ENCODE measurements at places on chromosomes 11 and 22.
A peak's percentile ranks its signal among the peaks of the same experiment; 100 is the strongest.

- DNase-seq = no peak
These were observed 21.7 kb upstream of the ARRB1 start for GRCh38 chr11:75373201-75373600.

- DNase-seq = no peak
These were observed 15.4 kb upstream of the TMPRSS13 start for GRCh38 chr11:117944554-117944953.

- no peak for DNase-seq
These were observed 48.4 kb downstream of the COMMD9 start for GRCh38 chr11:36240801-36241200.

GRCh38 chr22:23495614-23496444 lies 84.3 kb downstream of the IGLL1 start:
- no peak for DNase-seq

GRCh38 chr11:36356201-36356600 lies 60.1 kb downstream of the PRR5L start:
- DNase-seq = no peak

- no peak for DNase-seq
These were observed 199.9 kb downstream of the FAM181B start for GRCh38 chr11:82533628-82534327.

DNA sequence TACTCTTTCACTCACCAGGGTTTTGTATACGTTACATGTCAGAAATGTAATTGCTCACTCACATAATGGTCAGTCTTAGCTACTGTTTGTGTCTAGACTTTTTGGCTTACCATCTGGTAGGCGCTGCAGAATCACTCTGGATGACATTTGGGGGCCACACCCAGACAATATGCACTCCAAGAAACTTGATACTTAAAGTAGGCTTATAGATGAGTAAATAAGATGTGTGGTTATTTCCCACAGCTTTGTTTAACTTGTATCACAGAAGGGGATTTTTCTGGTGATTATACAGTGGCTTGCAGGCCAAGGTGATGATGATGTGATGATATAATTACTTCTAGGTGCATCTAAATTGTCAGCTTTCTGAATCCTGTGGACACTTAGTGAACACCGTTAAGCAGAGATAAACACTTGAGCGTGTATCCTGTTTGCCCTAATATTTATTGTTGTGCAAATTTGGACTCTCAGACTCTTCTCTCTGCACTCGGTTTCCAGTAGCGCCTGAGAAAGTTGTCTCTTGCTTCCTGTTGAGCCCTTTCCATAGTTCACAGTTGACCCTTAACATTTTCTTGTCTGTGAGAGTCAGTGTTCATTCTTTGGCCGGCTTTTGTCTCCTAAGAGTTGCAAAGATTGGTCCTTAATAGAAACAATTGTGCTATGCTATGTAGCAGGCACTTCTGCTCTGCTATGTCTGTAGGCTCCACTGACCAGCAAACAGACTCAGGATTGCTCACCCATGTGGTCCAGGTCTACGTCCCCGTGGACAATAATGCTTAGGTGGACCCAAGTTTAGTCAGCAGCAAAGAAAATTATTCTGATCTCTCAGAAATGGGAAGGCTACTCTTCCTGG lies 89.3 kb downstream of the PRR5L start:
- no peak for DNase-seq

- DNase-seq = no peak
These were observed 13.0 kb downstream of the INTS4 start for GRCh38 chr11:77981346-77981947.

DNA sequence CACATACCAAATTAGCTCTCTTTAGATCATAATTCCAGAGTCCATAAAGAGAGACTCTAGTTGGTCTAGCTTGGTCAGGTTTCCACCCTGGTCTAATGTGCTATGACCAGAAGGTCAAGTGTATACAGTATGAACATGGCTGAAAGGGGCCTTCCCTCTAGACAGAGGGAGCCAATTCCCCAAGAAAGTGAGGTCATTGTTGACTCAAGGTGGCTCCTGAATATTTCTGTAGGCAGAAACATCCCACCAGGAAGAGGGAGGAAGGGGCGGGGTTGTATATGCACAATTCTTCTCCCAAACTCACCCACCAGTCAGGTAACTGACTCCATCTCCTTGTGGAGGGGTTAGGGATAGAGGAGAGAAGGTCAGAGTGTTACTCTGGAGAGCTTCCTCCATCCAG lies 281.8 kb upstream of the PLET1 start:
- no peak for DNase-seq

- no peak for DNase-seq
These were observed 102.7 kb downstream of the COMMD9 start for GRCh38 chr11:36186340-36187175.

- DNase-seq = no peak
These were observed 78.9 kb upstream of the CRYBB3 start for GRCh38 chr22:25120761-25121212.

- DNase-seq = peak; percentile 86
These were observed 2.1 kb downstream of the AIP start for GRCh38 chr11:67484847-67485311.

GRCh38 chr11:35036639-35037038 lies 102.3 kb upstream of the CD44 start:
- no peak for DNase-seq

GRCh38 chr11:64559351-64560138 lies 31.5 kb upstream of the SLC22A12 start:
- DNase-seq = no peak

DNA sequence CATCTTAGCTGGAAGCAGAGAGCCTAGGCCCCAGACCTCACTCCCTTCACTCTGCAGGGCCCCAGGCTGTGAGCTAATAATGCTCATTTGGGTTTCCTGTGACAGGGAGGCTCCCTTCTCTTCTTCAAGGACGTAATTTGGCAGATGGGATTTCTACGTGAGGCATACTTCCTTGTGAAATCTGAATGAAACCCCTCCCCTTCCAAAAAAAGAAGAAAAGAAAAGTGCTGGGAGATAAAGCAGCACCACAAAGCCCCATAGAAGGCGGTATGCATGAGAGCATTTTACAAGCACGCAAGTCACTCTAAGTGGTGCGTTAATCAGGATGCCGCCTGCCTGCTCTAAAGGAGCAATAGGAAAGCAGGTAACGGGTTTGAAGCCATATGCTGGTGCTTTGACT lies 5.7 kb downstream of the P2RX3 start:
- DNase-seq = no peak

DNA sequence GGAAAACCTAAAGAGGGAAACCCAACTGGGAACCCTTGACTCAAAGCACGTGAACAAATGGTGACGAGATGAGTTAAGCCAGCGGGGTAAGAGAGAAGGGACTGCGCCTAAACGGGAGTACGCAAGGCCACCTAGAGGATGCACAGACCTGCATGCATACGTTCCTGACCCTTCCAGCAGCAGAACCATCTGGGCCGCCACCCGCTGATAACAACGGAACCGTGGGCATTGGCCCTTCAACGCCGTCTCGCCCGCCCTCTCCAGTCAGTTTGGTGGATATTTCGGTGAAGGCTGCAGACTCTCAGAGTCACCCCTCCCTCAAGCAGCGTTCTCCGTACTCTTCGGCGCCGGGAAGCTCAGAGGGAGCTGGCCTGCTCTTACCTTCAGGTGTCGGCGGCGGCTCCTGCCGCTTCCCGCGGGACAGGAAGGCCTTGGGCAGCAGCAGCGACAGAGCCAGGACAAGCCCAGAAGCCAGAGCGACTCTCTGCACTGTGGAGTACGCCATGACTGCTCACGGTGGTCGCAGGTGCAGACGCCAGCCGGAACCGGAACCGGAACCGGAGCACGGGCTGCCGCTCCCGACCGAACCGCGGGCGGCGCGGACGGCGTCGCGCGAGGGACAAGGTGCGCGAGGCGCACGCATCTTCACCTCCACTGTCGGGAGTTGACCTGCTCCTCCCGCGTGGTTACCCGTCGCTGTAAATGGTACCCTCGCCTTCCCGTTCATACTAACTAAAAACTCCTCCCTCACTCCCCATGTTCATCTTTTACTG lies at the start of gene RIC3:
Gene RIC3, minus strand, starts transcription at position 541 of the 773 bp plus-strand sequence. Its CDS starts 36 bp downstream, at position 505.
- peak; percentile 72 for DNase-seq

DNA sequence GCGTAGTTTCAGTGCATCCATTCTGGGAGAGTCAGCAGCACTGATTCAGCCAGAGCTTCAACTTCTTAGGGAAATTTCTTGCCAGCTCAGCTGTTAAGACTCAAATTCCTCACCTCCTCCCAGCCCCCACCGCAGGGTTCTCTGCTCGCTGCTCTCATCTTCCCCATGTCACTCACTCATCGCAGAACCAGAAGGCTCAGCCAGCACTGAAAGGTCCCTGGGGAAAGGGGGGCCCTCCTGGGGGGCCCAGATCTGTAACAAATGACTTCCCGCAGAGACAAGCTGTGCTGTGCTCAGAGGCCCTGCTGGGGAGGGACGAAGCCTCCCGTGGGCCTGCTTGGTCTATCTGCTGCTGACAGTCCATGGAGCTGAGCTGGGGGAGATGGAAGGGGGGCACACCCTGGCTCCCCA lies 220.6 kb downstream of the NTM start:
- DNase-seq = no peak

DNA sequence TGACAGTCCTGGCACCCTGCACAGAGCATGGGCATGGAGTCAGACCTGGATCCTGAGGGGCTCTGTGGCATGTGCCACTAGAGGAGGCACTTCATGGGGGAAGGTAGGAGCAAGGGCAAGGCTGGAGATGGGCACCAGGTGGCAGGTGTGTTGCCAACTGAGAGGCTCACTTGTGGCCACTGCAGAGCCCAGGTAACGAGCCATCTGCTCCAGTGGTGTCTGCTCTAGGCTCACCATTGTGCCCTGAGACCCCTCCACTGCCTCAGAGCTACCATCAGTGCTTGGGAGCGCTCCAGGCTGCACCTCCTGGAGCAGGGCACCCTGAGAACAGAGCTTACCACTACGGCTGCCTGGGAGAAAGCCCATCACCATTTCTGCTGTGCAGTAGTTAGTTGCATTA lies 1.3 kb upstream of the ZDHHC8 start:
- no peak for DNase-seq

GRCh38 chr22:30876221-30876751 lies 92.3 kb downstream of the MORC2 start:
- DNase-seq = no peak

DNA sequence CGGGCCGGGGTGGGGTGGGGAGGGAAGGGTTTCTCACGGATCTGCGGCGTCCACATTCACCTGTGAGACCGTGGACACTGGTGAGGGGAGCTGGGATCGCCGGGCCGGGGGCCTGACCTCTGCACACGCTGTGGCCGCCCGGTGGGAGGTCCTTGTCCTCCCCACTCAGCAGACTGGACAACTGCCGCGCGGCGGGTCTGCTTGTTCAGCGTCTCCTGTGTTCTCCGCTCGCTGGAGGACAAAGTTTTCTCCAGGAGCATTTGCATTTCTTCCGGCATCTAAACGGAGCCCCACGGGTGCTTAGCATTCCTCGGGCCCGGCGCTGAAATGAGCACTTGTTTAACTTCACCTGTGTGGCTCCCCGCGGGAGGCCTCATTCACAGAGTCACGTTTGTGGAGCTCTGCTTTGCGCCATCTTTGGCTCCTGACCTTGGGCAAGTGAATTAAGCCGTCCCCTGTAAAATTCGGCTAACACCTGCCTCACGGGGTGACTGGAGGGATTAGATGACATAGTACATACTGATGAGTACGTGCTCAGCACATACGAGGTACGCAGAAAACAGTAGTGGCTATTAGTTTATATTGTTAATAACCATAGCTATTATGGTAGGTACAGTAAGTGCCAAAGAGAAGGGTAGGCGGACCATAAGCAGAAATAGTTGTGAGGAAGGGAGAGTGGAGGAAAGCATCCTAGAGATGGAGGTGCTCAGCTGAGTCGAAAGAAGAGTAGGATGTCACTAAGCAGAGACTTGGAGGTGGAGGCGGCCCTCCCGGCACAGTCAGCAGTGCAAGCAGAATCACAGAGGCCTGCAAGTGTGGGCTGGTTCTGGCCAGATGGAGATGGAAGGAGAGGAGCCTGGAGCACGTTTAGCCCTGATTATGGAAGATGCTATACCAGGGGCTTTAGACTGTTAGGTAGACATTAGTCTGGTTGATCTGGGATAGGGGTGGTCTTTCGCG lies 885 bp downstream of the TRMU start:
- peak; percentile 44 for DNase-seq

DNA sequence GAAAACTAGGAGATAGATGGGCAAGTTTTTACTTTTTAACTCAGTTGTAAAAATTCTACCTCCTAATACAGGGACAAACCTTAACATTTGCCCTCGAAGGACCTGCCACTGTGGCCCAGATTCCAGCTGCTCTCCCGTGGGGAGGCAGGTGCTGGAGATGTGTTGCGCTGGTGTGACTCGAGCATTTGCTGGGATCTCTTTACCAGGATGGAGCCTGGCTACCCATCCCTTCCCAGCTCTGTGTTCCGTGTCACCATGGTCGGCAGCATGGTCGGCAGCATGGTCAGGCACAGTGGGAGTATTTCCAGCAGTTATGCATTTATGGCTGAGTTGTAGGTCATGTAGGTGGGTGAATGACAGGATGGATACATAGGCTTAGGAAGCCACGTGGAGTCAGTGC lies 41.1 kb downstream of the OTOG start:
- DNase-seq = no peak

- no peak for DNase-seq
These were observed 7.7 kb downstream of the BIK start for GRCh38 chr22:43118024-43118849.

DNA sequence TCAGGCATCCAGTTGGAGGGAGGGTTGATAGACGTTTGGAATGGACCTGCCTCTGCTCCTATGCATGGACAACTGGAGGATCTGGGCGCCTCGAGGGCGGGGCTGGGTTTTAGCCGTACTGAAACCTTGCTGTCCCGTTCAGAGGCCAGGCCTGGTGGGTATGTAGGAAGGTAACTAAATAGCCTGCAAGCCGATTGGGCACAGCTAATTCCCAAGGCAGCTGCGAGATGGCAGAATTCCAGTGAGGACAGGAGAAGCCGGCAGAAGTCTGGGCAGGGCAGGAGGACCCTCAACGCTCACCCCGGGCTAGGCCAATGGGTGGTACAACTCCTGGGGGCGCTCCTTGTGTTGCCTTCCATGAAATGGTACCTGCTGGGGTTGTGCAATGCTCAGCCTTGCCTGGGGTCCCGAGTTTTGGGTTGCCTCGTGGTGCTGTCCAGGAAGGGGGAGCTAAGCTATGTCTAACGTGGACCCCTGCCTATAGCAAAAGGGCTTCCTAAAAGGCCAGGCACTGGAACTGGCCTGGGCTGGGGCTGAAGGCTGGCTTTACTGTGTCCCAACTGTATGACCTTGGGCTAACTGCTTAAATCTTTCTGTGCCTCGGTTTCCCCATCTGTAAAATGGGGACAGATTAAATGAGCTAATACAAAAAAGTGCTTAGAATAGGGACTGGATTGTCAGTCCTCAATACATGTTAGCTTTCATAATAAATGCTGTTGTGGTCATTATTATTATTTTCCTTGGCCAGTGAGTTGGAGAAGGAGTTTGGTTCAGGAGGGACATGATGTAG lies 30.1 kb upstream of the CD82 start:
- DNase-seq = no peak

- DNase-seq = no peak
These were observed 438.4 kb upstream of the CHORDC1 start for GRCh38 chr11:90661233-90661632.

Data from activated T-cell treated with anti-CD3 and anti-CD28 coated beads, Interleukin-2, amount 50 U/mL, for 48 hours (primary cell).